Stimulated activated CD4-positive, alpha-beta T cell treated with anti-CD3 and anti-CD28 coated beads, Interleukin-15, amount 100 ng/mL, for 1 hour (primary cell): ENCODE measurements at places on chromosomes 6 and 20.

- no peak for DNase-seq
These were observed 5.9 kb downstream of the PTPRA start for GRCh38 chr20:2879146-2879545.

GRCh38 chr6:74991573-74992332 lies 214.1 kb downstream of the COL12A1 start:
- DNase-seq: no peak

DNA sequence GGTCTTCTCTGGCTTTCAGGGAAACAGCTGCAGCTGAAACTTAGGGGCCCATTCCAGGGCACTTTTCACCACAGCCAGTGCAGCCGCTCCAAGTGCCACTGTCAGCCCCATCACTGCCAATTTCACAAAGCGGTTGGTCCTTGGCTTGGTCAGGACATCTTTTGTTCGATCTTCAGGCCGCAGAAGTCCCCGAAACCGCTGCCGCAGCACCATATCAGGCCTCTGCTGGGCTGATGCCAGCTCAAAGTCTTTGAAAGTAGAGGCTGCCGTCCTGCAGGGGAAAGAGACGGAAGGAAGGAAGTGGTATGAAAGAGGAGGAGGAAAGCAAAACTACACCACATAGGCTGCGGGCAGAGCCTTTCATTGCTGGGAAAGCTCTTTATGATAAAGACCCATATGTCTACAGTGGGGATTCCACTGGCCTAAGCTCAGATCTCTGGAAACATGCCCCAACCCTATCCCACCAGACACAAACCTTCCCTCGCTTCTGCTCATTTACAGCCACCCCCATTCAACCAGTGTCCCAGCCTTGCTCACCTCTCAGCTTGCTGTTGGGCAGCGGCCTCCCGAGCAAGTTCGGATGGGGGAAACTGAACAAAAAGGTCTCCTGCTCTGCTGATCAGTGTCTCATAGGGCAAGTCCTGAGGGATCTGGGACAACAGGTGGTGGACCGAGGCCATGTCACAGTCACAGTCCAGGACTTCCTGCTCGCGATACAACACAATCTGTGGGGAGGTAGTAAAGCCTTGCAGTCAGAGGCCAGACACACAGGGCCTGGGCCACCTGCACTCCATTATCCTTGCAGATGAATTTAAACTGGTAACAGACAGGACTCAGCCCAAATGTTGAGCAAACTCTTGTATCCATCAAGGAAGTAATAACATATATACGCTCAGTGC lies 23.5 kb downstream of the TBC1D20 start:
- peak; percentile 25 for DNase-seq

DNA sequence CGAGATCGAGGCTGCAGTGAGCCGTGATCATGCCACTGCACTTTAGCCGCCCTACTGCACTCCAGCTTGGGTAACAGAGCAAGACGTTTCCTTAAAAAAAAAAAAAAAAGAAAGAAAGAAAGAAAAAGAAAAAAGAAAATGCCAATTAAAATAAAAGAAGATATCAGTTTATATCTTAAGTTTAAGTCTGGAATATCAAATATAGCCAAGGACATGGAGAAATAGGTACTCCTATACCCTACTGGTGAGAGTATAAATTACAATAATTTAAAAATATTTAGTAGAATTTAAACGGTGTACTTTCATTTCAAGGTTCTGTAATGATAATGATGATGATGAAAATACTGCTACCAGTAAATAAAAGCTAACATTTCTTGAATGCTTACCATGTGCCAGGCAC lies 3.8 kb upstream of the TRIM31 start:
- no peak for DNase-seq

GRCh38 chr20:33348136-33348937 lies 53.0 kb downstream of the CDK5RAP1 start:
- DNase-seq: no peak

DNA sequence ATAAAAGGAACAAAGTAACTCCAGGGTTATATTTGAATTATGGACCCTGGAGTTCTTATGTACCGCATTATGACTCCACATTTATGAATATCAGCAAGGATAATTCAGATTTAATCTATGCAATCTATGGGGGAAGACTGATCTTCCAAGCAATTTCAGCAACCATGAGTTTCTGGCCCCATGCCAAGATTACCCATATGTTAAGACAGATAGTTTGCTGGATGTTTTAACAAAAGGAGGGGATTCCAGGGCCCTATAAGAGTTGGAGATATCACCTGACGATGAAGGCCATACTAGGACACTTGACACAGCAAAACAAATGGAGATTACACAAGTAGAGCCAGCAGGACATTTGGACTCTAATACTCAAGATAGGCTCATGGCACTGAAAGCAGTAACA lies 45.9 kb upstream of the PLN start:
- no peak for DNase-seq

DNA sequence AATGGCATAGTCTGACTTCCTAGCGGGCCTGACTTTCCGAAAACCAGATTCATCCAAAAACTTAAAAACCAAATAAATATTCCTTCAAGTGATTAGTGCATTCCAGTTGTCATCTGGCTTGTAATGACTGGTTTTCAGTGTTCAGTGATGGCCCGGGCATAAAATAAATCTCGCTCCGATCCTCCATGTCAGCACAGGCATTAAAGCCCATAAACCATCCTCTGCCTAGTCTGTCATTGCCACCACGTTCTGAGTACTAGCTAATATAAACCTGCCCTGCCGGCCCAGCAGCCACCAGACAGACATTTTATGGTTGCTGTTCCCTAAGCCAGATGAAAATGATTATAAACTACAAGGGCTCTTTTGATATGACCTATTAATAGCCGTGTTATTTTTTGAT lies 232.3 kb upstream of the GMDS start:
- DNase-seq: no peak

GRCh38 chr6:149013586-149014344 lies 266.9 kb downstream of the UST start:
- no peak for DNase-seq

- DNase-seq: no peak
These were observed 104.2 kb upstream of the SCGN start for GRCh38 chr6:25547797-25548196.

GRCh38 chr20:44736170-44737021 lies 9.3 kb upstream of the KCNK15 start:
- DNase-seq: no peak

- no peak for DNase-seq
These were observed 56.8 kb downstream of the TFAP2C start for GRCh38 chr20:56685879-56686278.

DNA sequence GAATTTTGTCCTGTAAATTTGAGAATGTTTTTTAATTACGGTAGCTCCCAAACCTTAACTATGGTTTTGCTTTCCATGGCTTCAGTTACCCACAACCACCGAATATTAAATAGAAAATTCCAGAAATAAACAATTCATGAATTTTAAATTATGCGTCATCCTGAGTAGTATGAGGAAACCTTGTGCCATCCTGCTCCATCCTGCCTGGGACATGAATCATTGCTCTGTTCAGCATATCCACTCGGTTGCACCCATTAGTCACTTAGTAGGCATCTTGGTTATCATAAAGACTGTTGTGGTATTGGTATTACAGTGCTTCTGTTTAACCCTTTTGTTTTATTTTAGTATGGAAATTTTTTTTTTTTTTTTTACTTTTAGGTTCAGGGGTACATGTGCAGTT lies 39.7 kb downstream of the KCNS1 start:
- no peak for DNase-seq

DNA sequence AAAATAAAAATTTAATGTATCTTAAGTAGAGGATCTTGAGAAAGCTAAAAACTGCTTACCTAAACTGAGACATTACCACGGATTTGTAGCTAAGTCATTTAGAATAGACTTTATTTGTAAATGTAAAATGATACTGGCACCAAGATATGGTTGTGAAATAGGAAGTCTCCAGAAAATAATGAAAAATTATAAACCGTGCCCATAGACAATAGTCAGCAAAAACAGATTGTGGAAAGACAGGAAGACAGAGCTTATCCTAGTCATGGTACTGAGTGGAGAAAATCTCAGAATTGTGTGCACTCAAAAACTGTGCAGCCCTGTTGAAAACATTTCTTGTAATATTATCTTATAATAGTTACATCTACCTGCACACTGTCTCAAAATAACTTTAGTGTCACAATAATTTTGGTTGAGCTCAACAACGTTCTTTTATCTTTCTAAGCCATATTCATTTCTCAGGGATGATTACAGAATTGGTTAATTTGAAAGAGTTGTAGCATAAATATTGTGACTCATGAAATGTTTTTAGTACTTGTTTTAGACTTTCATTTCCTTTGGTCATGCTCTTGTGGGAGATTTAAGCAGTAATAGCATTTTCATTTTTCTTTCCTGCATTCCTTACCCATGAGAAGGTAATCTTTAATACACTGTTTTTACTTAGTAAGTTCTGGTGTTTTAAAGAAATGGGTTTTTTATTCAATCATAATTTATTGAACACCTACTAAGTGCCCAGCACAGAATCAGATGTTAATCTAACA lies 174.5 kb downstream of the SOX4 start:
- no peak for DNase-seq

- no peak for DNase-seq
These were observed 254.6 kb upstream of the PRDM1 start for GRCh38 chr6:105831311-105832097.

- DNase-seq: no peak
These were observed 62.8 kb upstream of the CD93 start for GRCh38 chr20:23148731-23149570.

DNA sequence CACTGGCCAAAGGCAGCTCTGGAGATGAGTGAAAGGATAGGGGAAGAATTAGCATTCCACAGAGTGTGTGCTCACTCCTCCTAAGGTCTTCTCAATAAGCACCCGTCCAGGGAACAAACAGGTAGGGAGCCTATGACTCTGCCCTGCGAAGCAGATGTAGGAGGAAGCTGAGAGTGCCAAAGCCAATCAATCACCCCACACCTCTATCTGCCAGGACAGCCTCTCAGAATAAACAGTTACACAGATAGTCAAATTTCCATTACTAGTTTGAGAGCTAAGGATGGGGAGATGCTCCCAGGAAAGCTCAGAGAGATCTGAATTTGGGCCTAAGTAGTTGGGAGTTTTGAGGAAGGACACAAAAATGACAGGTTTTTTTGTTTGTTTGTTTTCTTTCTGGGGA lies 40.5 kb upstream of the SLA2 start:
- no peak for DNase-seq

DNA sequence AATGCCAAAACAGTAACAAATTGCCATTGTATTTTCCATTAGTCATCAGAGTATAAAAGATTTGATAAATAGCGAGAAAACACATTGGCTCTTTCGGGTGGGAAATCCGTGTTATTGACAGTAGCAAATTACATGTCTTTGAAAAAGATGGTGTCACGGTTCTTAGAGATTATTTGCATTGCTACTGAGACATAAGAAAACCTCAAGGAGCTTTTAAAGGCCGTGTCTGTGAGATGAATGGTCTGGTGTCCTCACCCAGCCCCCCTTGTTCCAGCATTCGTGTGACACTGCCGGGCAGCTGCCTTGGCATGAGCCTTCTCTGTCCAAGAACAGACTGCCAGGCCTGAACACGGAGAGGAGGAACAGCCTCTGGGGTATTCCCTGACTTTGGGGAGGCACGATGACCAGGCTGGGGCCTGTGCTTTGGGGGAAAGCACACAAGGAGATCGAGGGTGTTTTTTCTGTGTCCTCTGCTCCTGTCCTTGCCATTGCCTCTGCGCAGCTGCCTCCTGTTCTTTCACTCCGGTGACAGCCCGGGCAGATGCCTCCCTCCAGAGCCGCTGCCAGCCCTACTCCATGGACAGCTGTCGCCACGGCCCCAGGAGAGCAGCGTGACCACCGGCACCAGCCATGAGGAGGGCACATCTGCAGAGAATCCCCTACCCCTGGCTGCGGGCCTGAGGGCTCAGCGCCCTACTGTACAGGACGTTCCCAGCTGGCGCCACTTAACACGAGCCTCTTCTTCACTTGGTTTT lies 167.7 kb upstream of the CDYL start:
- no peak for DNase-seq

- no peak for DNase-seq
These were observed 129.0 kb downstream of the KIF16B start for GRCh38 chr20:16444057-16444777.

GRCh38 chr20:1312904-1313235 lies 16.1 kb downstream of the SDCBP2 start:
- DNase-seq: no peak

DNA sequence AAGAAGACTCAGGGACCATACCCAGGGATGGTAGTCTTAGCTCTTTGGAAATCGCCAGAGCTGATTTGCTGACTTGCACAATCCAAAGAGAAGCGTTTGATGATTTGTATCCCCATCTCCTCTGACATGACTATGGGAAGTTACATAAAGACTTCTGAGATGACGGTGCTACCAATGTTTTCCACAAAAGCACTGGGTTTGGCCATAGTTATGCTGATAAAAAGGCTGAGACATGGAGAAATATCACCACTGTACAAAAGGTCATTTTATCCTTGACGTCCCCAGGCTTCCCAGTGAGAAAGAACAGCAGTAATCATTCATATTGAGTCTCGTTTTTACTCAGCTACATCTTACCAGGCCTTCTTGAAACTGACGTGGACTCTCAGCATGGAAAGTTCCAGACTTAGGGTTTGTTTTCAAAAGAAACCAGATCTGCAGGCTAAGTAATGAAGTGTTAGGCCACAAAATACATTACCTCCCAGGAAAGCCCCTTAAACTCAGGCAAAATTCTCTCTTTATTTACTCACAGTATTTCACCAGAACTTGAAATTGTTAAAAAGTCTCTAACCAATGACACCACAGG lies 370.3 kb upstream of the JARID2 start:
- no peak for DNase-seq

- no peak for DNase-seq
These were observed 35.9 kb downstream of the DUSP22 start for GRCh38 chr6:328136-328670.

GRCh38 chr6:136365776-136366354 lies 76.2 kb upstream of the BCLAF1 start:
- DNase-seq: peak; percentile 1

DNA sequence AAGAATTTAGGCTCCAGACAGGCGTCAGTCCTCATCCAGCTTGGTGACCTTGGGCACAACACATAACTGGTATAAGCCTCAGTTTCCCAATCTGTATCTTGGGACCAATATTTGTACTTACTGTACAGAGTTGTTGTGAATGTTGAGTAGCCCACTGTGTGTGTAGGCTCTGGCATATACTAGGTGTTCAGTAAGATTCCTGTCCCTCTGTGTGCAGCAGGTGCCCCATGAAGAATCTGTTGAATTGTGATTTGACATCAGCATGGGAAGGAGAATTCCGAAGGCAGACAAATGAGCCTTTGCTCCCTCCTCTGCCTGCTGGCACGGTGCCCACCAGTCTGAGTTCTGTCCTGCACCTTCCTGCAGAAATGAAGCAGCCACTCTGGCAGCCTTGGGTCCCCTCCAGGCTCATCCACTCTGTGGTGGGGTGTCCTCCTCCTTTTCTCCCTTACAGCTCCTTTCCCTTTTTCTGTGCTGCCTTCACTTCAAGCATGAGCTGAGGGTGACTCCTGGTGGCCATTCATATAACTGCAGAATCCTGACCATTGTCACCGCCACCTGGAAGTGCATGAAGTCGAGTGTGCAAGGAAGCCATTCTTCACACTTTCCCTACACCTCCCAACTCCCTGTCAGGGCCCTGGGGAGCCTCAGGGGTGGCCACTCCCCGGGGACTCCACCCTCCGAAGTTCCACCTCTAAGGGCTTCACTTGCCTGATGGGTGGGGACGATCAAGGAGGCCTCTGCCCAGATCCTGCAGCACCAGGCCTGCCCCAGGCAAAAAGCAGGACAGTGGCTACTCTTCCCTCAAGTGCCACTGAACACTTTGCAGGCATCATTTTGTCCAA lies 48.2 kb downstream of the MRPL14 start:
- peak; percentile 54 for DNase-seq
